ENCODE measurements at places on chromosomes 6 and 20.

GRCh38 chr6:15754035-15754705 lies 91.3 kb upstream of the DTNBP1 start:
- no peak for DNase-seq

- DNase-seq: no peak
These were observed 7.0 kb downstream of the UNC93A start for GRCh38 chr6:167298127-167298526.

- no peak for DNase-seq
These were observed 115.3 kb downstream of the JARID2 start for GRCh38 chr6:15361197-15361596.

DNA sequence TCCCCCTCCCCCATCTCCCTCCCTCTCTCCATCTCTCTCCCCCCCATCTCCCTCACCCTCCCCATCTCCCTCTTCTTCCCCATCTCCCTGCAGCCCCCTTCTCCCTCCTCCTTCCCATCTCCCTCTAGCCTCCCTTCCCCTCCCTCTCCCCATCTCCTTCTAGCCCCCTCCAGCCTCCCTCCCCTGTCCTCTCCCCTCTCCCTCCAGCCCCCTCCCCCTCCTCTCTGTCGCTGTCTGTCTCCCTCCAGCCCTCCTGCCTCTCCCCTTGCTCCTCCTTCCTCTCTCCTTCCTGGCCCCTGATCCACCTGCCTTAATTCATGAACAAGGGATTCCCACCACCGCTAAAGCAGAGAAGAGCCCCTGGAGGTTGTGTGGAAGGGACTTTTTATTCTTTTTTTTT lies 26.9 kb upstream of the CHMP4B start:
- no peak for DNase-seq

DNA sequence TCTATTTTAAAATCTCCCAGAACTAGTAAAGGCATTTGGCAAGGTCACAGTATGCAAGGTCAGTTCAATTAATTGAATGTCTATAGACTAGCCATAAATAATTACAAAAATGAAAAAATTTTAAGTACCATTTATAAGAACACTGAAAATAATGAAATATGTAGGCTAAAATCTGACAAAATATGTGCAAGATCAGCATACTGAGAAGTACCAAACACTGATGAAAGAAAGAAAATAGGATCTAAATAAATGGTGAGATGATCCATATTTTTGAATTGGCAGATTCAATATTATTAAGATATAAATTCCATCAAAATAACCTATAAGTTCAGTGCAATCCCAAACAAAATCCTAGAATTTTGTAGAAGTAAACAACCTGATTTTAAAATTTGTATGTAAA lies 28.0 kb upstream of the NELFCD start:
- no peak for DNase-seq

DNA sequence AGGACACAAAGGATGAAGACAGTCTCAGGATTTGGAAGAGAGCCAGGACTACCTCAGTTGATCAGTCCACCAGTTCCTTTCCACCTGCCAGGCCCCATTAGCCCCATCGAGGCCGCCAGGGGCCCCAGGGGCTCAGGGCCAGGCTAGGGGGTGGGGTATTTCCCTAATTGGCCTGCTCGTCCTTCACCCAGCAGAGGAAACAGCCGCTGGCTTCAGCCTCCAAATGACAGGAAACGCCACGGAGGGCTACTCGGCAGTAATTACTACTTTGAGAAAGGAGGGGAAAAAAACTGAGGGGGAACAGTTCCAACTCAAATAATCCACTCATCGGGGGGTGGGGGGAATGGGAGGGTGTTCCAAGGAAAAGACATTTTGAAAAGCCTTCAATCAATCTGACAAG lies 42.7 kb downstream of the MAFB start:
- no peak for DNase-seq

DNA sequence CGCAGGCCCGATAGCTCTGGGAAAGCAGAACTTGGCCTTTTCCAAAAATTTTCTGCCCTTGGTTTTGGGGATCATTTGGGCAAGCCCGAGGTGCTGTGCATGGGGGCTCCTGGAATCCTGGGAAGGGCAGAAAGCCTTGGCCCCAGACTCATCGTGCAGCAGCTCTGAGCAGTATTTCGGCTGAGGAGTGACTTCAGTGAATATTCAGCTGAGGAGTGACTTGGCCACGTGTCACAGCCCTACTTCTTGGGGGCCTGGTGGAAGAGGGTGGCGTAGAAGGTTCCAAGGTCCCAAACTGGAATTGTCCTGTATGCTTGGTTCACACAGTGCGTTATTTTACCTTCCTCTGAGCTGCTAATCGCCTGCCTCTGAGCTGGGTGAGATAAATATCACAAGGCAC lies 1.1 kb upstream of the BMP2 start:
- DNase-seq: no peak

DNA sequence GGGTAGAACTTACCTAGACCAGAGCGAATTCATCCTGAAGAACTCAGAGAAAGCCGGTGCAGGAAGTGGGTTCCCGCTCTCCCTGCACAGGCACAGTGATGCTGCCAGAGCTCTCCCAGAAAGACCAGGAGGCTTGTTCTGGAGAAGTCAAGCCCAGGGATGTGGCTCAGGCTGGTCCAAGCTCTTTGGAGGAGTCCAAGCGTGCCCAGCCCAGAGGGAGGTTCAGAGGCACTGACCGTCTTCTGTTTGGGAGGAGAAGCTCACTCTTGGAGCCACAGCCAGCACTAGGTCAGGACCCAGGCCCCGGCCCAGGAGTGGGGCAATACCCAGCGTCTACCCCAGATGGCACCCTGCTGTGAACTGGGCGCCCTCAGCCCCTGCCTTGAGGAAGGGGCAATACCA lies 1.5 kb upstream of the PMEPA1 start:
- no peak for DNase-seq

GRCh38 chr6:127111526-127111925 lies 6.9 kb upstream of the RSPO3 start:
- no peak for DNase-seq

DNA sequence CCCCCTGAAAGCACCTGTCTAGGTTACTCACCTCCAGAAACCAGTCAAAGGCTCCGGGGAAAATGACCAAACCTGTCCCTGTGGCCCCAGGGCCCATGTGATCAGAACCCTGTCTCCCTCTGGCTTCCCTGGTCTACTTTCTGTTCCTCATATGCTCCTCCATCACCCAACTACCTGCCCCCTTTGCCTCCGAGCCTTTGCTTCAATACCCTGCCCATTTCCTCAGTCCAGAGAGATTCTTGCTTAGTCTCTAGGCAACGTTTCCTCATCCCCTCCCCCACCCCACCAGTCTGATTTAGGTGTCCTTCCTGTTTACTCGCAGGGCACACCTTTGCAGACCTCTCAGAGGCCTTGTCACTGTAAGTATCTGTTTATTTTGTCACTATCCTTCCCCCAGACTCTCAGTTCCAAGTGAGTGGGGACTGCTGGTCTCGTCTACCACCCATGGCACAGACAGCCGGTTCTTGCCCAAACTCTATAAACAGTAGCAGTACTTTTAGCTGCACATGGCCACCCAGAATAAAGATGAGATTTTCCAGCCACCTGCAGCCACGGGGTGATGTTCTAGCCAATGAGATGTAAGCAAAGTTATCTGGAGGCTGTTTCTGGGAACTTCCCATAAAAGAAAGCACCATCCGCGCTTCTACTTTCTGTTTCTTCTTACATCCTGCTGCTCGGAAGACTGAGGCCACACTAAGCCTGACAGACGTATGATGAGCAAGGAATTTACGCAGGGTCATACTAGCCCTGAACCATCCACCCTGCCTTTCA lies 13.3 kb downstream of the ELOVL5 start:
- peak; percentile 59 for DNase-seq

DNA sequence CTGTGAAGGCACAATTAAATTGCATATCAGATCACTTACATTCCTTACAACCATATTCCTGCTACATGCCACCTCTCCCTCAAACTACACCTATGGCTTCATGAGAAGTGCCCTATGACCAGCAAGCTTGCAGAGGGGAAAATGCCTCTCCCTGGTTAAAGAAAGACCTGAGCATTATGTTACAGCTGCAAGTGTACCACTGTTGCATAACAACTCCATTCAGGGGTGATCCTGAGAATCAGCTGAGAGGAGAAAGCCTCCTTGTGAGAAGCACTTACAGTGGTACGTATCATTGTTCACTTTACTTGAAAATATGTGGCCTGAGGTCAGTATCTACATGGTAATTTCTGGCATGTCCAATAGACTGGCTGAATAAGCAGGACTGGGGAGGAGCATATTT lies 20.0 kb downstream of the PDSS2 start:
- no peak for DNase-seq

DNA sequence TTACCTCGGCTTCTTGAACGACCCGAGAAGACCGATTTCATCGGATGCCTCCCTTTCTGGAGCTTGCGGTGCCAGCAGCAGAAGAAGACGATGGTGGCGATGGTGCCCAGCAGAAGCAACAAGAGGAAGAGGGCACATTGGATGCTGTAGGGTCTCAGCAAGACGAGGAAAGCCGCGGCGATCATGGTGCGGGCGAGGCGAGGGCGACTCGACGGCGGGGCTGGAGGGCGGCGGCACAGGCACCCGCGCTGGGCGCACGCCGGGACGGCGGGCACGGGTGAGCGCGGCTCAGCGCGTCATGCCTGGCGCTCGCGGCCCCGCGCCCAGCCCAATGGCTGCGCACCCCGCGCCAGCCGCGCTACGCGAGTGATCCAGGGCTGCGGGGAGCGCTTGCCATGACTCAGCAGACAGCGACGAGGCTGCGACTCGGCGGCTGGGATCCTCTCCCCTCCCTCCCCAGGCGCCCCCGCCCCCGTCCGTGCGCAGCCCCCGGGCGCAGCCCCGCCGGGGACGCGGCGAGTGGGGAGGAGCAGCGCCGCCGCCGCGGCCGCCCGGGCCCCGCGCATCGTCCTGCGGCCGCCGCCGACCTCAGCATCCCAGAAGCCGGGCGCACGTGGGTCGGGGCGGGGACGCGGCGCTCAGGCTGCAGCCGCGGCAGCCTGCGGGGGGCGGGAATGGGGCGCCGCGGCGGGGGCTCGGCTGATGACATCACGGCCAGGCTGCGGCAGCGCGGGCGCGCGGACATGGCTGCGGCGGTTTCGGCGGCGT lies at the start of gene BEND6:
Gene BEND6, plus strand, starts transcription at position 705 of the 768 bp plus-strand sequence. CDS start 26,704 bp downstream, outside the sequence.
- DNase-seq: peak; percentile 35

DNA sequence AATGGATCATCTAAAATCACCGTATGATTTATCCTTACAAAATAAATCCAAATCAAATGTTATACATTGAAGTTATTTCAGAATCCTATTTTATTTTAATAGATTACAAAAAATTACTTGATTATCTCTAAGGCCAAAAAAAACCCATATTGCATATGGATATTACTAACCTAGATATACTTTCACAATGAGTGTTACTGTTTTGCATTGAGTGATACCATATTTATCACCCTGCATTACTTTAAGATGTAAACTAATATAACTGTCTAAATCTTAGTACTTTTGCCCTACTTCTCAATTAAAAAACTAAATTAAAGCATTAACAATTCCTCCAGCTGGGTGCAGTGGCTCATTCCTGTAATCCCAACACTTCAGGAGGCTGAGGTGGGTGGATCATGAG lies 11.1 kb downstream of the PPIL4 start:
- no peak for DNase-seq

GRCh38 chr6:129510950-129511349 lies 199.0 kb downstream of the ARHGAP18 start:
- no peak for DNase-seq

DNA sequence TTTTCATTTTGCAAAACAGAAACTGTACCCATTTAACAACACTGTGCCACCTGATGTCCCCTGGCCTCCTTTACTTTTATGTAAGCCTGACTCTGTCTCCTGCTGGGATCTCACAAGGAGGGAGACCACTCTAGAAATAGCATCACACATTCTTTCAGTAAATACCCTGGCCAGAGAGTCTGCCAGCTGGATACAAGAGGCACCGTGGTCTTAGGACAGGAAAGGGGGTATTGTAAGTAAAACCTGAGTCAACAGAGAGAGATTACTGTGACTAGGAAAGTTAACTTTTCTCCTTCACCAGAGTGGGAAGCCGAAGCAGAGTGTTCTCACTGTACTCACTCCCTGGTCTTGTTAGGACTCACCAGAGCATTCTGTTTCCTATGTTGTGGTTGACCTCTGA lies 27.8 kb downstream of the CMTR1 start:
- DNase-seq: no peak

DNA sequence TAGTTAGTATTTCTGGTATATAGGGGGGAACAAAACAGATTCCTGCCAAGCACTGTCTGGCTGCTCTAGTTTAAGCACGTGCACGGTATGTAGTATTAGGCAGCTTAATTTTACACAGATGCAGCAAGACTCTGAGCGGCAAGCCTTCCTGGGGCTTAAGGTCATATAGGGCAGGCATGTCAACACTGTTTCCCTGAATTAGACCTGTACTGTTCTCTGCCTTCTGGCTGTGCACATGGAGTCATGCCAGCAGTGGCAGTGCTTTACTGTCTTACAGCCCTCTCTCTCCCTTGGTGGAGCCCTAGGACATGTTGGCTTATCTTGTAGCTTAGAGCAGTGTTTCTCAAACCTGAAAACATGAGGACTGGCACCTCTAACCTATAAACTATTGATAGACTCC lies 56.6 kb downstream of the PHF20 start:
- no peak for DNase-seq

- DNase-seq: no peak
These were observed 21.6 kb downstream of the TOX2 start for GRCh38 chr20:43936104-43936770.

- no peak for DNase-seq
These were observed 82.4 kb upstream of the TAB2 start for GRCh38 chr6:149235130-149235561.

- no peak for DNase-seq
These were observed 49.5 kb upstream of the FBXO30 start for GRCh38 chr6:145863988-145864616.

DNA sequence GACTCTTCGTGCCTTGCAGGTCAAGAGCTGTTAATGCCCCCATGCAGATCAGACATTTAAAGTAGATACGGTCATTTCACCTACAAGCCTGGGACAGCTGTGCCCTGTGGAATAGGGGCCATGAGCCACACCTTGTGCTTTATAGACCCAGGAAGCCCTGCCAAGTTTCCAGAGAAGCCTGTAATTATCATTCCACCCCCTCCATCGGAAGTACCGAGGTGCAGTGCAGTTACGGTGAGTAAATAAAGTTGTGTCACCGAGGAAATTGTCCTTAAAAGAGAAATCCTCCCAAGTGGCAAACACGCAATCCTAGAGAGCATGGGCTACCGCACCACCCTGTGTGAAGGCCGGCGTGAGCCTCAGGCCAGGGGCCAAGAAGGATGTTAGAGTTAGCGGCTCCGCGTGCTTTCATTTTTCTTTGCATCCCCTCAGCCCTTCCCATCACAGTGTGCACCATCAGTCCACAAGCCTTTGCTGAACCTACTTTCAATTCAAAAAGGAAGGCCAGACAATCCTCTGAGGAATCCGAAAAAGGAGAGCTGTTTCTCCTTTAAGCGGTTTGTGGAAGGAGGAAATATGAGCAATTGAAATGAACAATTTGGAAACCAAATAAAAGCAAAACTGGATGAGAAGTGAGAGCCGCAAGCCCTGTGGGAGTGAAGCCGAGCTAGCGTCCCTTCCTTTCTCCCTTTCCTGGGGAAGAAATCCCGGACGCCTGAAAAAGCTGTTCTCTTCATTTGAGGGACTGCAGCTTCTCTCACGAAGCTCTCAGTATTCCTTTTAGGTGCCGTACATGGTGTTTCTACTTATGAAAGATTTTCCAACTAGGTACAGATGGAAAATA lies 183.3 kb upstream of the PDE10A start:
- DNase-seq: no peak
